ENCODE measurements at places on chromosomes 7 and 10.
A peak's percentile ranks its signal among the peaks of the same experiment; 100 is the strongest.

DNA sequence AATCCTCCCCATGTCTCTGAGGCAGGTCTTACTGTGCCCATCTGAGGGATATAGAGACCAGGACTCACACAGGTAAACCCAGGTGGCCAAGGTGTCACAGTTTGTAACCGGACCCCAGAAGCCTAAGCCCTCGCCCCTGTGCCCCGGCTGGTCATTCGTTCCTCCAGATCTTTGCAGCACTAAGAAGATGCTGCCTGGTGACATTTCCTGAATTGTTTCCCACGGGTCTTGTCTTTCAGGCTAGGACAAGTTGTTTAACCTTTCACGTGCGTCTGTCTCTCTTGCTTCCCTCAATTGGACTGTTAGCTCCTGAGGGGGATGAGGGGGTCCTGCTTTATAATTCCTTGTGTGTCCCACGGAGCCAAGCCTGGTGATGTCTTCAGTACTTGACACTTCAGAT lies 158.0 kb downstream of the KCNMA1 start:
- DNase-seq: no peak

- no peak for DNase-seq
Observed at GRCh38 chr7:153504288-153505075, 547.7 kb upstream of the DPP6 start.

- DNase-seq: no peak
Observed at GRCh38 chr10:4512671-4513240, 313.3 kb upstream of the AKR1E2 start.

- no peak for DNase-seq
Observed at GRCh38 chr7:156050636-156051569, 238.6 kb upstream of the SHH start.

DNA sequence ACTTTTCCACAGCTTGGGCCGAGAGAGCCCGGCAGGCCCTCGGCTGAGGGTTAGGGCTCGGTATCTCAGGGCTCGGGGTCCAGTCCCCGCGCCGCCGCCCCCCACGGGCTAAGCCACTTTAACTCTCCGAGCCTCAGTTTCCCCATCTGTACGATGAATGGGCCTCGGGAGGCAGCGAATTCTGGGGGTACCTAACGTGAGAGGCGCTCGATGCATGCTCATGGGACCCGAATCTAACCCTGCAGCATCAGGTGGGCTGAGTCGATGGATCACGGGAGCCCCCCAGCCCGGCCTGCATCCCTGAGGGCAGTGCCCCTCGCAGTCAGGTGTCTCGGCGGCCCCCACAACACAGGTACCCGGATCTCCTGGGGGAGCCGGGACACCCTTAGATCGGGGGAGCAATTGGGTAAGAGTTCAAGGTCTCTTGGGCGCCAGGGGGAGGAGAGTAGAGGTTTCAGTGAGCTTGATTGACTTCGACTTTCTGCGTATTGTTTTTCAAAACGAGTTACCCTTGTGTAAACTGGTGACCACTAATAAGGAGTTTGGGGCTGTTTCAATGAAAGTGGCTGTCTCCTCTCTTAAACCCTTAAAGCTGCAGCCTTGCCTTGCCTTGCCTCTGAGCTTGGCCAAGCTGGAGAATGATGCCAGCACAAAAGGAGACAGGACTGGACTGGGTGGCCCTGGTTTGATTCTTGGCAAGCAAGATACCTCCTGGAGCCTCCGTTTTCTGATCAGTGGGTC lies 631 bp downstream of the POR start:
- no peak for DNase-seq

DNA sequence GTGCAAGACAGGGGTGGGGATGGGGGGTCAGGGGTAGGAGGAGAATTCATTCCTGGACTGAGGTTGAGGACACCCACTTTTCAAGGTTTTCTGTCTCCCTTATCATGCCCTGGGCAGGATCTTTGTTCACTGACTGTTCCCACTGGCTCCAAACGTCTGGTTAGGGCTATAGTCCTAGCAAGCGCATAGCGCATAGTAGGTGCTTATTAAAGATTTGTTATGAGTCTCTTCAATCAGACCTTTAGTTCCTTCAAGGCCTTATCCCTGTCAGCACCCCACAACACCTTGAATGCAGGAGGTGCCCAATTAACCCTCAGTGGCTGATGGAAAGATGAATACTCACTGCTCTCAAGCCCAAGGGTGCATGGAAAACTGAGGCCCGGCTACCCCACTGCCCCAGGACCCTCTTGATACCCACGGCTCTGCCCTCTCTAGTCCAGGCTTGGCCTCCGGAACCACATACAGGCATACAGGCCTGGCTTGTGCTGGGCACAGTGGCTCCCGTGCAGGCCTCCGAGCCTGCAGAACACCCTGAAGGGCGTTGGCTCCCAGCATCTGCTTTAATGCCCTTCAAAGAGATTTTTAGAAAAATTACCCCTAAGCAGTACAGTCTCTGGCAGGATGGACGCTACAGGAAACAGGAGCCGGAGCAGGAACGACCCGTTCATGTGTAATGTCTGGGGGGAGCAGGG lies 177.7 kb downstream of the SH3PXD2A start:
- DNase-seq: no peak

DNA sequence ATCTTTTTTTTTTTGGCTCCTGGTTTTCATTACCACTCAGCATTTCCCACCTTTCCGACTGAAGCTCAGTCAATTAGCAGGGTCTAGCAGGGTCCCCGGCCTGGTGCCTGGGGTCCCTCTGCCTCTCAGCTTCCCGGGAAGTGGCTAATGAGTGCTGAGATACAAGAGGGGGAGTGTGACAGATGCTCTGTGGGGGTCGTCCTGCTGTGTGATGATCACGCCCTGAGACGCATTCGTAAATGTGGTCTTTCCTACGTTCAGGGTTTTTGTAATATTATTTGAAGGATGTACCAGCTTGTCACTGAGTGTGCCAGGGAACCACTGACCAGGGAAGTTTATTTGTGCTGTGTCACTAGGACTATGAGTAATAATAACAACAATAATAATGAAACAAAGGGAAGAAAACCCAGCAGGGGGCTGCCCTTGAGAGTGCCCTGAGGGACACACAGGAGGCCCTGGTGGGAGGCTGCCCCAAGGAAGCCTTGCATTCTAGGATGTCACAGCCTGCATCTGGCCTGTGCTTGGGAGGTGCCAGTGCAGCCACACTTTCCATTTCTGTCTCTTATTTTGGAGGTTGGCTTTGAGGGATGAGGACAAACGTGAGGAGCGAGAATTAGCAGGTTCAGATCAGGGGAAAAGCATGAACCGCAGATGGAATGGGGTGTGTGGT lies 337.8 kb downstream of the ADARB2 start:
- DNase-seq: no peak

- DNase-seq: no peak
Observed at GRCh38 chr10:404346-404745, 269.1 kb downstream of the ZMYND11 start.

GRCh38 chr7:70779321-70779720 lies 352.6 kb upstream of the GALNT17 start:
- DNase-seq: no peak

DNA sequence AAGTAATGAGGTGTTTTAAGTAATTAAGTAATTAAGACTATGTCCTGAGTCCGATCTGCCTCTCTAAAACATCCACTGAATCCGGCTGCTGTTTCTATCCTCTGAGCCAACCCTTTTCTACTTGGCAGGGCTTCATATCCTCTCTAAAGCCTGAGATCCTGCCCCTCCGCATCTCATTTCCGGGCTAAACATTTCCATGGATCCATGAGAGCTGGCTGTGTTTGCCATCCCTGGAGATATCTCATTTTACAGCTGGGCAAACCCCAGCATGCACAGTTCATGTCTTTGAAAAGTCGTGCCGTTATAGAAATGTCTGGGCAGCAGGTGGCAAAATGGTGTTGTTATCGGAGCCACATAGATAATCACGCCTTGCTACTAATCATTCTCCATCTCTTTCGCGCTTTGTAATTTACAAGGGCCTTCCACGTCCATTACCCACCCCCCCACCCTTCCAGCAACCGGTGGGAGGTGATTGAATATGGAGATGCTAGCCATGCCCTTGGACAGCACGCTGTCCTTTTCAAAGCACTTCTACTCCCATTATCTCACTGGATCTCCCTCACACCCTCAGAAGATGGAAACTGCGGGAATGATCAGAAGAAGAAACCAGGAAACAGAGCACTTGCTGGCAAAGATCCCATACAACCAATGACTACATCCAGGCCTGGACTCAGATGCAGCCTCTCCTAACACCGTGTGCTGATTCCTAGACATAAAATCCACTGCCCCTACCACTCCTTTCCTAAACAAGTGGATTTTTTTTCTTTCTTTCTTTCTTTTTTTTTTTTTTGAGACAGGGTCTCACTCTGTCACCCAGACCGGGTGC lies 1189.2 kb downstream of the TYW1 start:
- no peak for DNase-seq

DNA sequence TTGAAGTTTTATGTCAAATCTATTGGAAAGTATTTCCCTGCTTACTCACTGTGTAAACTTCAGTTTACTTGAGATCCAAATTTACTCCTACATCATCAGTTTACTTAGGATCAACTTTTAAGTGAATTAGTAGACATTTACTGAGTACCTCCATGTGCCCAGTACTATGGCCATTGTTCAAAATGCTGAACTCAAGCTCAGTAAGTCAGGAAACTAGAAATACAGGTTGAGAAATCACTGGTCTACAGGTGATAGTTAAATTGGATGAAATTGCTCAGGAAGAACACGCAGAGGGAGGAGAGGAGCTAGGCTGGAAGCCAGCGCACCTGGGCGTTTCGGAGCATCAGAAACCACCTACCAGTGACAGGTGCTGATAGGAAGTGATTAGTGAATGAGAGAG lies 25.5 kb upstream of the EBLN1 start:
- DNase-seq: no peak

DNA sequence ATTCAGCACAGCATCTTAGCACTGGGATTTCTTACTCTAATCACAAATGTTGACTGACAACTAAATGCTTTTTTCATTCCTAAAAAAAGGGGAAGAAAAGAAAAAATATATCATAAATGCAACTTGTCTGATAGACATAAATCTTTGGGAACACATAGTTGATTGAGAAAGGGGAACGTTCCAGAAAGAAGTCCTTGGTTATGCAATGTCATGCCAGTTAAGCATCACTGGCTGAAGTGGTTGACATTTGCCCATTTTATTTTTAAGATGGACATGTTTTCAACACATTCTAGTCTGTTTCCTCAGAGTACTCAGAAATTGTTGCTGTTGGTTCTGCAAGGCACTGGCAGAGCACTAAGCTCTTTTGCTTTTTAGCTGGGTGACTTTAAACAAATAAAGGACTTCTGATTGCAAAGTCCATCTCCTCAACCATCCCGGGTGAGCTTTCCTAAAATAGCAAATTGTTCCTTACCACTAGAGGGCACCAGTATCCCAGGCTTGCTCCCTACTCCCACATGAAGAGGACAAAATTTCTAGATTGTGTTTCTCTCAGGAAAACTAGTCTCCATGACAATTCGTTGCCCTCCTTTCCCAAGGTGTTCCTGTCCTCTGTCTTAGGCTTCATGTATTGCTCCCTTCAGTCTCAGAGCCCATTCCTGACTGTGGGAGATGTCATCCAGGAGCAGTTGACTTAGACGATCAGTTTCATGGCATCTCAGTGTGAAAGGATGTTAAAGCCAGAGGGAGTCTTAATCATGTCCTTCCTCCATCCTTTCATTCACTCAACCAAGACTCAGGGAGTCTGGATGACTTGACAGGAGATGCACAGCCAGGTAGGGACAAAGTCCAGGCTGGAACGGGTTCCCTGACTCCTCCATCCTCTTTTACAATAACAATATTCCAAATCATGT lies 23.9 kb downstream of the OPALIN start:
- no peak for DNase-seq

- DNase-seq: no peak
Observed at GRCh38 chr10:60254776-60255175, 134.9 kb downstream of the ANK3 start.

GRCh38 chr10:99062591-99062990 lies 173.1 kb downstream of the HPSE2 start:
- no peak for DNase-seq

GRCh38 chr10:46520941-46521340 lies 35.5 kb downstream of the GPRIN2 start:
- DNase-seq: no peak

- no peak for DNase-seq
Observed at GRCh38 chr10:62528441-62528840, 154.3 kb downstream of the ZNF365 start.

DNA sequence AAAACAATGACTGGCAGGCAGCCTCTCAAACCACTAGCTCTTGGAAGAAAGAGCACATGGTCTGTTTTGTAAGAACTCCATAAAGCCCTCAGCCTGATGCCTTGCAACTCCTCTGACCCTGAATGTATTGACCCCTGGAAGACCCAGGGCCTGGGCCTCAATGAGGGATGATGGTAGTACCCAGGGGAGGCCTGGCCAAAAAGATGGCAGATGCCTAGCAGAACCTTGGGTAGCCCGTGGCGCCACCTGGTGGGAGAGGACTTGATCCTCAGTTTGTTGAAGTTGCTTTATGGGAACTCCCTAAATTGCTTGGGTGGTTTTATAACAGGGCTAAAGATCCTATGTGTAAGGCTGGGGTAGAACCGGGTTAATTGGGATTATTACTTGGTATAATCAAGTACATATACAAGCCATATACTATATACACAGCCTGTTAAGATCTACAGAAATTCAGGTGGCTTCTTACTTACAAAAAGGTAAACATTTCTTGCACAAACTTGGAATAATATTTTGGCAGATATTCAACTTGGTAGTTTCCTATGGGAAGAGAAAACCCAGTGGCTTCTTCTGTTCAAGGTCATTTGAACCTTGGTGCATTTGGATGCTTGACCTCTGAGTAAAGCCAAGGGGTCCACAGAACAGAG lies 95.8 kb upstream of the CACUL1 start:
- DNase-seq: peak; percentile 36

DNA sequence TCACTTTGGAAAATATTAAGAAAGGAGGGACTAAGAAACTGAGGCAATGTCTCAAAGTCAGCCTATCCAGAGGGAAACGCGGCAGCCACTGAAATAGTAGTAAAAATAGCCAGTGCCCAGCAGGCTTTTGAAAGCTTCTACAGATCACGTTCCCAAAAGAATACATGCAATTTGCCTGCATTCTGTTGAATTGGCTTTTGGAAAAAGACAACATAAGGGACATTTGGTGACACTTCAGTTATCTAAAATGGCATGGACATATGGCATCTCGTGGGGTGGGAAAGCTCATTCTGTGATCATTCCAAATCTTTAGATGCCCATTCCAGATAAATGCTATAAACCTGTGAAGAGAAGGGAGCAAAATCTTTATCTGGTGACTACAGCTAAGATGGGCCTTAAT lies 82.8 kb upstream of the PDE1C start:
- DNase-seq: no peak

- no peak for DNase-seq
Observed at GRCh38 chr10:95741807-95742467, 14.0 kb upstream of the ENTPD1 start.

DNA sequence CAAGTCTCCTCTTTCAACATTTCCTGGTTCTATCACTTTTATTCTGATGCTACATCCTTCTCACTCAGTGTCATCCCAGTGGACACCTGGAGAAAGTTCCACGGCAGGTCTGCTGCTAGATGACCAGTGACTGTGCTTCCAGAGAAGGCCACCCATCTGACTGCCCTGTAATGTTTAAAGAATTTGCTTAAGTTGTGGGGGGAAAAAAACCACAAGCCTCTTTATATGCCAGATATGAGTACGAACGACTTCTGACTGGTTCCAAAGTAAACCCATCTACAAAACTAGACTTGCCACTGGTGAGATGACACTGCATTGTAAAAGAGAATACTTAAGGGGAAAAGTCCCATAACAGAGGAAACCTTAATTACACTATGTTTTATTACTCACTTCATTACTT lies 69.6 kb upstream of the VWC2 start:
- DNase-seq: no peak

Data from stimulated activated CD8-positive, alpha-beta memory T cell treated with anti-CD3 and anti-CD28 coated beads, Interleukin-4, amount 100 ng/mL, for 4 hours (primary cell).